ENCODE measurements at places on chromosomes 16 and 17.
A peak's percentile ranks its signal among the peaks of the same experiment; 100 is the strongest.

DNA sequence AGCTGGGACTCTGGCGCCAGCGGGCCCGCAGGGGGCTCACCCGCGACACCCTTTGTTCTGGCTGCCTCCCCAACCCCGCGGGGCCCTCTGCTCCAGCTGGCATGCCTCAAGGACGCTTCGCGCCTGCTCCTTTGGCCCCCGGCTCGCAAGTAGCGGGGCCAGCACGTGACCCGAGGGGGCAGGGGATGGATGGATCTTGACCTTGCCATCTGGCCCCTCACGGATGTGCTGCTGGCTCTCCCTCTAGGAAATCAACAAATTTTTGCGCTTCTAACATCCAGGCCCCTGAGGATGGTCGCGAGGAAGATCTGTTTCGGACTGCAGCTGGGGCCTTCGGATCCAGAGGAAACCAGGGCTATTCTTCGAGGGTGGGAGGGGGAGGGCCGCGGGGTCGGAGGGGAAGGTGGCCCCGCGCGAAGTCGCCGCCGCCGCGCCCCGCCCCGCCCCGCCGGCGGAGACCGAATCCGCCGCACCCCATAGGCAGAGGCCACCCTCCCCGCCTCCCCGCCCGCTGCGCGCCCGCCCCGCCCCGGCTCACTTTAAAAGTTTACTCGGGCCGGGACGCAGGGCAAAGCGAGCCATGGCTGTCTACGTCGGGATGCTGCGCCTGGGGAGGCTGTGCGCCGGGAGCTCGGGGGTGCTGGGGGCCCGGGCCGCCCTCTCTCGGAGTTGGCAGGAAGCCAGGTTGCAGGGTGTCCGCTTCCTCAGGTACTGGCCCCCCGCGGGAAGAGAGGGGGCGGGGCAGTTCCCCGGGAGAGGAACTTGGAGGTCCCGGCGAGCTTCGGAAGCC is at the start of gene ACSF2:
ACSF2 (plus strand) TSS at position 537 of the 790 bp plus-strand sequence; CDS start at position 581, 44 bp downstream.
- DNase-seq: peak; percentile 83

DNA sequence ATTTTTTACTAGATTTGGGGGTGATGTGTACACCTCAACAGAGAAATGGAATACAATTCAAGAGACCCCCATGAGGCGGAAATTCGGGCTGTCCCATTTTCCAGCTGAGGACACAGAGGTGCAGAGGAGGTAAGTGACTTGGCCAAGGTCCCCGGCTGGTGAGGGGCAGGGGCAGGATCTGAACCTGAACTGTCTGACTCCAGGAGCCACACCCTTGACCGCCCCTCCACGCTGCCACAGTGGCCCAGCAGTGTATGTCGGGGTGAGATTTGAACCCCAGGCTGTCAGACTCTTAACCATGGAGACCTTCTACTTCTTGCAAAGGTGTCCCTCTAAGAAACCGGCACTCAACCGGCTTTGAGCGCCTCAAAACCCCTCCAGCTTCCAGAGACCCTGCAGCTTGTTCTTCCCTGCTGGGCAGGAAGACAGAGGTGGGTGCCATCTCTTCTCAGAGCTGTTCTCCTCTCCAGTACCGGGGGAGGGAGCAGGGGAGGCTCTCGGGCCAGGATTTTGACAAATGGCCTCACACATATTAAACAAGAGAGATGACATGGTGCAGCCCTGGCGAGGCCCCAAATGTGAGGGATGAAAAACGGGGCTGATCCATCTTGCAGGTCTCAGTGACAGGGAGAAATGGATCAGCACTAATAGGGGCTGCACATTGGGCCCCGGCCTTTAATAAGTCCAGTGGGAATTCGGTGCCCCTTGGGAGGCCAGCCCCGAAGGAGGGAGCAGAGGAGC is 222.3 kb downstream of the GSG1L start:
- no peak for DNase-seq

GRCh38 chr17:57761887-57762286 is 16.8 kb upstream of the CCDC182 start:
- no peak for DNase-seq

DNA sequence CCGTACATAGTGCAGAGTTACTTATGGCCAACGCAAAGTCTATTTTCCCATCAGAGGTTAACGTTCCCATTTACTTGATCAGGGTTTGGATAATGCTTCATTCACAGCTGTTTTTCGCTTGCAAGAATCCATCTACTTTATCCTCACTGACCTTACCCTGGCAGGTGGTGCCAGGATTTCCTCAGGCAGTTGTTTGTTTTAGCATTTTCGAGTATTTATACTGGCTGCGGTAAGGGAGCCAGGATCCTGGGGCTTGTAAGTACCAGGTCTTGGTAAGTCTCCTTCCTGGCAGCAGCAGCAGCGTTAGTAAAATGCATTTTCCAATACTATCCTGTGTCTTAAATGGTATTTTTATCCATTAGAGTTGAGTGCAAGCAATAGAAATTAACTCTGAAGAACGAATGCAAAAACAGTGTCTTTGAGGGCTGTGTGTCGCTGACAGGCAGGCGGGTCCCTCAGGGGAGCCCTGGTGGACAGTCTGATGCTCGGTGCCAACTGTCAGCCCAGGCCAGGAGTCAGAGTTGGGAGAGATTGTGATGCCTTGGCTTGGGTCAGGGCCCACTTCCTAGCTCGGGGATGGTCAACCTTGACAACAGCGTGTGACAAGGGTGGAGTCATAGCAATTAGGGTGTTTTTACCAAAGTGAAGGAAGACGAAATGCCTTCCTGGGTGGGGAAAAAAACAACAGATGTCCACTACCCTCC is 92.4 kb upstream of the HSBP1 start:
- no peak for DNase-seq

- DNase-seq: no peak
These were observed 13.2 kb upstream of the ATP2A3 start for GRCh38 chr17:3977387-3977786.

DNA sequence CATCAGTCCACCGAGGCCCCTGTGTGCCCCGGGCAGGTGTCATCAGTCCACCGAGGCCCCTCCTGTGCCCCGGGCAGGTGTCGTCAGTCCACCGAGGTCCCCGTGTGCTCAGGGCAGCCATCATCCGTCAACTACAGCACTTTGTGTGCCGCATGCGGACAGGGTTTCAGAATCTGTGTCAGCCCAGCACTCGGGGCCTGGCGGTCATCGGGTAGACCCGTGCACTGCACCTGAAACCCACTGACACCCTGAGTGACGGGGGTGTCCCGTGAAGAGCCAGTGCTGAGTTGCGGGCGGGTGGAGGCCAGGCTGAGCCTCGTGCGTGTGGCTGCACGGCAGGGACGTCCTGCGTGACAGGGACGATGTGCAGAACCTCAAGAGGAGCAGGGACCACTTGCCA is 38.4 kb downstream of the BAHCC1 start:
- no peak for DNase-seq

DNA sequence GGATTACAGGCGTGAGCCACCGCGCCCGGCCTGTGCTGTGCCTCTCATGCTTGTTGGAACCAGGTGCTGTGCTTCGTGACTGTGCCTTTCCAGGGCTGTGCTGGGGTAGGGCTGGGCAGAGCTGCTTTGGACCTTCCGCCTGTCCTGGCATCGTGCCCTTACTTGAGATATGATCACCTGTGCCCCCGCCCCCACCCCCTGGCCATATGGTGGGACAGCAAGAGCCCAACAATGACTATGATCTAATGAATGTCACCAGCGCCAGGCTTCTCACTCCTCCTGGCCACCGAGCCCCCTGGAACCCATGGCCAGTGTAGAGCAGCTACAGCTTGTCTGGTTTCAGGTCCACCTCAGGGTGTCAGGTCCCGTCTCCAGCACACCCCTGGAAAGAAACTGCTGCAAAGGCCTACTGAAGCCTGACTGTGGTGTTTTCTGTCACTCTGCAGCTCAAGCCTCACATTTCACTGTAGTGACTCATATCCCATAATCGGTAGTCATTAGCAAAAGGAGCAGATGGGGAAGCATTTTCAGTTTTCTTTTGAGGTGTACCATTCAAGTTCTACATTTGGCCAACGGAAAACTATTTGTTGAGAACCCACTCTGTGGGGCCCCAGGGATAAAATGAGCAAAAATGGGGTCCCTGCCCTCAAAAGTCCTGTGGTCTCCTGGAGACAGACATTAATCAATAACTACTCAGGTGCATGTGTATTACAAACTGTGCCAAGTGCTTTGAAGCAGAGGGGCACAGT is 22.1 kb downstream of the FCSK start:
- DNase-seq: no peak

GRCh38 chr16:74252329-74252728 is 44.3 kb upstream of the PSMD7 start:
- DNase-seq: no peak

DNA sequence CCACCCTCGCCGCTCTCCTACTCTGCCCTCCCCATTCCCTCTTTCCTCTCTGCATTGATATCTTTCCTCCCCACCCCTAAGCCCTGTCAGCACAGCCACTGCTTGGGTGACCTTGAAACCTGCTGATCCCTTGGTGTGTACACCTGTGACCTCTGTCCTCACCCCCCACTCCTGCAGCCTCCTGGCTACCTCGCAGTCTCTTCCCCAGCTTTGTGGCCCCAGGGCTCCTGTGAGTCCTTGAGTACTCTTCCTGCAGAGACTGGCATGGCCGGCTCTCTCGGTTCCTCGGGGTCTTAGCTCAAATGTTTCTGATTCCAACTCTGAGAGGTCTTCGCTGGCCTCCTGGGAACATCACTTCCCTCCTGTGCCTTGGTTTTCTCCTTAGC is 31.7 kb downstream of the ADCY7 start:
- no peak for DNase-seq

GRCh38 chr17:45363498-45363897 is 46.7 kb upstream of the MAP3K14 start:
- no peak for DNase-seq

GRCh38 chr16:86245895-86246294 is 264.4 kb upstream of the FOXF1 start:
- DNase-seq: no peak

DNA sequence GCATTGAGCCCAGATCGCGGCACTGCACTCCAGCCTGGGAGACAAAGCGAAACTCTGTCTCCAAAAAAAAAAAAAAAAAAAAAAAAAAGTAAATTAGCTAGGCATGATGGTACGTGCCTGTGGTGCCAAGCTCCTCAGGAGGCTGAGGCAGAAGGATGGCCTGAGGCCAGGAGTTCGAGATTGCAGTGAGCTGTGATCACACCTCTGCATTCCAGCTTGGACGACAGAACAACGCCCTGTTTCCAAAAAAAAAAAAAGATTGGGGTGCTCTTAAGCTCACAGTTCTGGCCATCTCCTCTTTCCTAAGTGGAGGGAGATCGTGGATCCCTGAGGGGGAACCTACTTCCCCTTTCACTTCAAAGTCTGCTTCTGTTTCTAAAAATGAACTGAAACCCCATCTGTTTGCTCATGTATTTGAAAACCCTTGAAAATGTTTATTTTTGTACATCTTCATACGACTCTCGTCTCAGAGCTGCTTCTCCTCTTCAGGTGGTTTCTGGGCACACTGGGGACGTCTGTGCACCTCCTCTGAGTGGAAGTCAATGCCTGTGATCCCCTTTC is 138.8 kb downstream of the PRKCA start:
- DNase-seq: no peak

DNA sequence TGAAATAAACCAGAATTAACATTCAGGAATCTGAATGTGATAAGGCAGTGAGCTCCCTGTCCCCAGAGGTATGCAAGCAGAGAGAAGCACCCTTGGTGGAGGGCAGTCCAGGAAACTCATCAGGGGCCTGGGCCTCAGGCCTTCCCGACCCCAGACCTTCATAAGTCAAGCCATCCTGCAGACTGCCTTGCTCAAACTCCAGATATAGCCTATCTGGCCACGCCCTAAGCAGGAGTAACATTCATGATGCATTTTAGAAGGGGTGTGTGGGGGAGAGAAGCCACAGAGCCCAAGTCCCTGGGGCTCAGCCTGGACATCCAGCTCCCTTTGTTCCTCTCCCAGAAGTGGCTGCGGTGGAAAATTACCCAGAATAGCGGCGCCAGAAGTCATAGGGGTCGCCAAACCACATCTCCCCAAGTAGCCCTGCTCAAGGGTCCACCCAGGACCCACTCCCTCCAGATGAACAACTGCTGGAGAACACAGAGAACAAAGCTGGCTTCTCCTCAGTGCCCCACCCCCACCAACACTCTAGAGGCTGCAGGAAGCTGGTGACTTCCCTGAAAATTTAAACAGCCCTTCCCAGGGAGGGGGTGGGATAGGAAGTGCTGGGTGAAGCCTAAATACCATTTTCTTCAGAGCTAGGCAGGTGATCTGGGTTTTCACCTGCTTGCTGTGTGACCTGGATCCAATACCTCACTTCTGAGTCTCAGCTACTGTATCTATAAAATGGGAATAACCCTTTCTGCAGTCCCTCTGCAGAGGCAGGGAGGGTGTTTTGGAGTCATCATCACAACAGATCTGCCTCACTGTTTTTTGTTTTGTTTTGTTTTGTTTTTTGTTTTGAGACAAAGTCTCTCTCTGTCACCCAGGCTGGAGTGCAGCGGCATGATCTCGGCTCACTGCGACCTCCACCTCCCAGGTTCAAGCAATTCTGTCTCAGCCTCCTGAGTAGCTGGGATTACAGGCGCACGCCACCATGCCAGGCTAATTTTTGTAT is 1.5 kb upstream of the SREBF1 start:
- no peak for DNase-seq

DNA sequence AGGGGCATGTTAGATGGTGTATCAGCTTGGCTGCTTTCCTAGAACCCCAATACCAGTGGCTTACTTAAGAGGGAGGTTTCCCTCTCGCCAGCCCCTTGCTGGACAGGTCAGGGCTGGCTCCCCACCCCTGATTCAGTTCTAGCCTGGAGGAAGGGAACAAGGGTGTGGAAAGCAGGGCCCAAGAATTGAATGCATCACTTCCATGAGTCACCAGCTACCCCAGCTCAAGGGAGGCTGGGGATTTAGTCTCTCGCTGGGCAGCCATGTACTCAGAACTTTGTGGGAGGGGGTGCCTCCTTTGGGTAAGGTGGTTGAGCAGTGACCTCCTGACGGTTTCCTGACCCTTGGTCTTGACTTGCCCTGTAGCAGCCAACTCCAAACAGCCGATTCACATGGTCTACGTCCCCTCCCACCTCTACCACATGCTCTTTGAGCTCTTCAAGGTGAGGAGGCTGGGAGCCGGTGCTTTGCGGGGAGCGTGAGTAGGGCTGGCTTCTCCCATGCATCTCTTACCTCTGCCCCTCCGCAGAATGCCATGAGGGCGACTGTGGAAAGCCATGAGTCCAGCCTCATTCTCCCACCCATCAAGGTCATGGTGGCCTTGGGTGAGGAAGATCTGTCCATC is 12.8 kb downstream of the PDK2 start:
- DNase-seq: no peak

- DNase-seq: no peak
These were observed 28.9 kb downstream of the WFDC1 start for GRCh38 chr16:84323606-84324005.

GRCh38 chr17:8119581-8120519 is 1.5 kb upstream of the ALOXE3 start:
- peak; percentile 90 for DNase-seq

GRCh38 chr17:16534236-16534635 is 34.8 kb downstream of the ZNF287 start:
- DNase-seq: no peak

GRCh38 chr16:28264656-28265055 is 27.7 kb upstream of the SBK1 start:
- no peak for DNase-seq

- no peak for DNase-seq
These were observed 151.2 kb downstream of the CMIP start for GRCh38 chr16:81595629-81596292.

GRCh38 chr17:49687878-49688491 is 10.1 kb upstream of the SPOP start:
- no peak for DNase-seq

Data from left hindlimb (tissue), 1 donor.